ENCODE measurements at places on chromosomes 4 and X. TPM values are rescaled to one million over a fixed set of nuclear protein-coding genes. Genes with fewer than 3 reads are reported as not detected.

- H3K36me3 ChIP-seq, result peaks cover 8% of the 10 kb centered on the region
- H3K4me3 ChIP-seq, result no peak overlapping the region
- no peak for DNase-seq
- no peak overlapping the region for H3K27ac ChIP-seq
- H3K4me1 ChIP-seq, result peaks cover 21% of the 10 kb centered on the region
- no peaks in the 10 kb centered on the region for H3K27me3 ChIP-seq
Observed at GRCh38 chr4:159137176-159137575, 34.3 kb downstream of the RAPGEF2 start.

SOWAHD gene
- total RNA-seq, result not detected

GRCh38 chr4:187961961-187962360, 33.6 kb upstream of the ZFP42 start:
- no peaks in the 10 kb centered on the region for H3K36me3 ChIP-seq
- H3K4me3 ChIP-seq, result no peak overlapping the region
- H3K27me3 ChIP-seq, result no peaks in the 10 kb centered on the region

USP53 gene
- 8.6 TPM for total RNA-seq

- no peaks in the 10 kb centered on the region for H3K4me1 ChIP-seq
- no peak overlapping the region for H3K4me3 ChIP-seq
- H3K27me3 ChIP-seq, result peaks cover 10% of the 10 kb centered on the region
- H3K27ac ChIP-seq, result no peak overlapping the region
- no peaks in the 10 kb centered on the region for H3K36me3 ChIP-seq
Observed at GRCh38 chr4:144356941-144357381, 216.4 kb upstream of the GYPA start.

DNA sequence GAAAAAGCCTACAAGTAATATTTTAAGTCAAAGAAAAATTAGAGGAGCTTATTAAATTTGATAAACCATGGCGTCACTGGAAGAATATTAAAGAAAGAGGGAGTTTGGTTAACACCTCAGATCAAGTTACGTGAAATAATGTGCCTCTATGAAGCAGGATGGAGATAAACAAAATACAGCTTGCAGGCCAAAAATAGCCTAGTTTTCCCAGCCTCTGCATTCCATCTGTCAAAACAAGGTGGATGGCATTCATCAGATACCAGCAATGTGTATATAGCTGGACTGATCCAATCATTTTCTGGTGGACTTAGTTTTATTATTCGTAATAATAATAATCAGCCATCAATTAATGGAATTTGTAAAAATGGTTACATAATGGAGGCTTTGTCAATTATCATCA, 230.7 kb downstream of the NR3C2 start:
- H3K4me1 ChIP-seq, result peaks cover 6% of the 10 kb centered on the region
- H3K36me3 ChIP-seq, result no peaks in the 10 kb centered on the region
- no peak overlapping the region for H3K27ac ChIP-seq
- no peaks in the 10 kb centered on the region for H3K27me3 ChIP-seq
- DNase-seq, result no peak

SPATA18 gene
- total RNA-seq, result not detected

- H3K4me3 ChIP-seq, result no peak overlapping the region
- peaks cover 75% of the 10 kb centered on the region for H3K4me1 ChIP-seq
- H3K27me3 ChIP-seq, result no peaks in the 10 kb centered on the region
- H3K27ac ChIP-seq, result peak overlapping the region; percentile 83
- no peak for DNase-seq
Observed at GRCh38 chr4:102809190-102809589, 18.2 kb downstream of the UBE2D3 start.

CLNK gene
- not detected for total RNA-seq

GRCh38 chr4:61619528-61619927, 419.4 kb downstream of the ADGRL3 start:
- no peak for DNase-seq
- H3K27me3 ChIP-seq, result no peaks in the 10 kb centered on the region
- H3K4me1 ChIP-seq, result no peaks in the 10 kb centered on the region
- H3K4me3 ChIP-seq, result no peak overlapping the region
- no peak overlapping the region for H3K27ac ChIP-seq
- no peaks in the 10 kb centered on the region for H3K36me3 ChIP-seq

DNA sequence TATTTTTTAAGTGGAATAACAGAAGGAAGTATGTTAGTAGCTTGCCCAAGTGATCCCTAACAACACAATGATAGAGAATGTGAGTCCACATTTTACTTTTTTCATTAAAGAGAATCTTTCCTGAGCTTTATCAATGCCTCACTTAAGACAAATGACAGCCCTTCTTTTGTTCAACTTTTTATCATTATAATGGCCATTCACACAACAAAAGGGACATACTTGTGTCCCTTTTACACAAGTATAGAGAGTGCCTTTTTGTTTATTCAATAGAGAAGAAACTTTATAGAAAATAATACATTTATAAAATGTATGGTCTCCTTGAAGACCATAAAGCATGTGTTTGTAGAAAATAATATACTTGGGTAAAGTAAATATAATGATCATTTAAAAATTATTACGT, 96.3 kb downstream of the PDE5A start:
- no peak for DNase-seq
- H3K36me3 ChIP-seq, result peaks cover 23% of the 10 kb centered on the region
- no peak overlapping the region for H3K27ac ChIP-seq
- H3K4me3 ChIP-seq, result no peak overlapping the region
- H3K4me1 ChIP-seq, result no peaks in the 10 kb centered on the region

SSX1 gene
- total RNA-seq, result not detected

DNA sequence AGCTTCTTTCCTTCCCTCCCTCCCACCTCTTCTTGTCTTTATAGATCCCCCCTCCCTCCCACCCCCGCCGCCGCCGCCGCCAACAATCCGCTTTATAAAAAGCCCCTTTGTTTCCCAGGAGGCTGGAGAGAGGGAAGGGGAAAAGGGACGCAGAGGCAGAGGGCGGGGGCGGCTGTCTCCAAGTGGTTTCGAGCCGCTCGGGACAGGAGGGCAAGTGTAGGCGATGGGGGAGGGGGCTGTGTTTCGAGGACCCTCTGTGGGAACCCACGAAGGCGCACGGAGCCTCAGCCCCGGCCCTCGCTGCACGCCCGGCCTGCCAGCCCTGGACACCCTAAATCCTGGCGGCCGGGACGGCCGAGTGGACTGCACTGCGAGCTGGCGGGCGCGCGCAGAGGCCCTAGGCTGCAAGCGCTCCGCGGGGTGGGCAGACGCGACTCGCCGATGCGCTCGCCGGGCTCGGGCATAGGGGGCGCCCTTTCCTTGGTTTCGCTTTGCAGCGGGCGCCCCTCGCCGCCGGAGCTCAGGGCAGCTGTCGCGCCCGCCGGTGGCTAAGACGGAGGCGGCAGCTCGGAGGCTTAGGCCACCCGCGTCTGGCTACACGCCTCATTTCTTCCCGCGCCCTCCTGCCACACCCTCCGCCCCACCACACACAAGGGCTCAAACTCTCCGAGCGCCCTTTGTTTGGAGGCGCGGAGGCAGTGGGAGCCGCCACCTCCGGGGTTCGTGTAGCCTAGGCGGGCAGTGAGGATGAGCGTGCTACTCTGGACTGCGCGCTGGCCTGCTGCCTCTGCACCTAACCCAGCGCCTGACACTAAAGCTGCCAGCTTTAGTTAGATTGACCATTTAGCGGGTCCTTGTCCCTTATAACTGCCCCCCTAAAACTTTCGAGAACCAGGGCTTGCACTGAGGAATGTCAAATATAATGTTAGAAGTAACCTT, 2.2 kb downstream of the MAMLD1 start:
- DNase-seq, result peak; percentile 70
- H3K27ac ChIP-seq, result no peak overlapping the region
- H3K36me3 ChIP-seq, result no peaks in the 10 kb centered on the region
- H3K4me1 ChIP-seq, result peaks cover 16% of the 10 kb centered on the region
- peaks cover 13% of the 10 kb centered on the region for H3K27me3 ChIP-seq

Data from activated naive CD4-positive, alpha-beta T cell treated with anti-CD3 and anti-CD28 coated beads for 36 hours (primary cell).